Thymus (tissue), 14 donors: ENCODE measurements at places on chromosomes 3 and 15. TPM values are rescaled to one million over a fixed set of nuclear protein-coding genes. Genes with fewer than 3 reads are reported as not detected.
A peak's percentile ranks its signal among the peaks of the same experiment; 100 is the strongest.

GALNT15 gene
- total RNA-seq: 2.6 TPM

EXD1 gene
- total RNA-seq: 0.09 TPM

ZNF80 gene
- 0.09 TPM for total RNA-seq

TMCO5A gene
- not detected for total RNA-seq

OR5K2 gene
- not detected for total RNA-seq

FAM107A gene
- total RNA-seq: 7.9 TPM

SAXO2 gene
- 0.80 TPM for total RNA-seq

ISL2 gene
- total RNA-seq: 0.09 TPM

FGD5 gene
- 2.0 TPM for total RNA-seq

GPR156 gene
- total RNA-seq: 0.42 TPM

CXCR6 gene
- total RNA-seq: 10.4 TPM

CCR2 gene
- 7.3 TPM for total RNA-seq

CEP152 gene
- 9.1 TPM for total RNA-seq

SPRED1 gene
- total RNA-seq: 7.3 TPM

DNA sequence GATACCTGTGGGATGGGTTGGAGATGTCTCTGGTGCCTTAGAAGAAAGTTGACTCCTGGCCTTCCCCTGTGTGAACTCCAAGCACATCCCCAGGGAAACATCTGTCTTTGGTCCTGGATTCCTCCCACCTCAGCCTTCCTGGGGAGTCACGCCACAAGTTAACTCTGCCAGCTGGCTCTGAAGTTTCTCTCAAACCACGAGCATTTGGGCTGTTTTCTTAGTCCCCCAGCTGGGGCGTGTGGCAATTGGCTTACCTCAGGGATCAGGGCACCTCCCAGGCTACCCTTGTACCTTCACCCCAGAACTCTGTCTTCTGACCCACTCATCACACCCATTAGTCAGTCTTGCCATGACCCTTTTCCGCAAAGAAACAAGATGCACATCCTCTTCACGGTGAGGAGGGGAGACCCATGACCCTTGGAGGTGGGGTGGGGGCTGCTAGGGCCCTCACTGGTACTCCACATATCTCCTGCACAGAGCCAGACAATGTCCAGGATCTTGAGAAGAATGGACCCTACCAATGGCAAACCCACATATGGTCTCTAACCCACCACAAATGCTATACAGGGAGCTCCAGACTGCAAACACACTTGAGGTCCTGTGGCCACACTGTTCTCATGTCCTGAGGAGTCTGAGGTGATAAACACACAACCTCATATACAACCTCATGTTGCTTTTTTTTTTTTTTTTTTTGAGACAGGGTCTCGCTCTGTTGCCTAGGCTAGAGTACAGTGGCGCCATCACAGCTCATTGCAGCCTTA lies 3.9 kb downstream of the NEIL1 start:
- peaks cover 20% of the 10 kb centered on the region for H3K36me3 ChIP-seq
- H3K4me3 ChIP-seq: no peak overlapping the region
- H3K27me3 ChIP-seq: peaks cover 23% of the 10 kb centered on the region

DNA sequence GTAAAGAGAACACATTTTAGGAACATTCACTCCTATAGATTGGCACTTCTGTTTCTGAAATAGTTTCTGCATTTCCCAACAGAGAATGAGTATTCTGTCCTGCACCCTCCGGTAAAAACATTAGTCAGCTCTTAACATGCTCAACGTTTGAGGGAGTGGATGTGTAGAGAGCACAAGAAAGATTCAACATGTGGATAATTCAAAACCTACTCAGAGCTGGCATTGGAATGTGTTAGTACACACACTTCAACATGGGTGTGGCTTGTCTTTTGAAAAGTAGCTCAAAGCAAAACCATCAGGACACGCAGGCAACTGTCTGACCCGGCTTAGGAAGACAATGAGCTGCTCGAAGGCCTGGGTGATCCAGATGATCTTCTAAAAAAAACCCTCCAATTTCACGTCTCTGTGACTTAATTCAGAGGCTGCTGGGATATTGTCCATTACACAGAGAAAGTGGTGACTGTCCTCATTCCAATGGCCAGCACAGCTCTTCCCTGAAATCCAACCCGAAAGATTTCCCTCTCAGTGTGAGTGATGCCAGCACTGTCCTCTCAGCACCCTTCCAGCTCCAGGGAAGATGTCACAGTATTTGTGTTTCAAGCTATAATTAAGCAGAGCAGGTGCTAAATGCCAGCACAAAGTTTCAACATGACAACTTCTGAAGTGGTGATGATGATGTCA lies 18.1 kb downstream of the FBN1 start:
- no peaks in the 10 kb centered on the region for H3K27me3 ChIP-seq
- H3K4me3 ChIP-seq: no peak overlapping the region
- no peaks in the 10 kb centered on the region for H3K4me1 ChIP-seq
- no peak for DNase-seq
- H3K27ac ChIP-seq: no peak overlapping the region

DNA sequence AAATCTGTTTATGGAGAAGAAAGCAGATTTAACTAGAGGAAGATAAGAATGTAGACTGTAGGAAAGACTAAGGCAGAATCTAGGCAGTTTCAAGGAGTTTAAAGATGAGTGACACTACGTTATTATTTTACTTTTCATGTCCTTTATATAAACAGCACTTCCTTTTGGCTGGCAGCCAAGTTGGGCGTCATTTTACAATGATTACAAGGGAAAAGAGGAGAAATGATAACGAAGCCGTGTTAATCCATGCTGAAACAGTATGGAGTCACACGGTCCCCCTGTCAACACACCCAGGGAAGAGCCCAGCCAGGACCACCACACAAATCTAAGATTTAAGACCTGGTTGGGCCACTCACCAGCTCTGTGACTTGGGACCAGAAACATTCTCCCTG lies 83.7 kb upstream of the NEO1 start:
- no peak for DNase-seq
- peaks cover 2% of the 10 kb centered on the region for H3K4me1 ChIP-seq
- H3K27me3 ChIP-seq: no peaks in the 10 kb centered on the region
- H3K36me3 ChIP-seq: no peaks in the 10 kb centered on the region
- no peak overlapping the region for H3K4me3 ChIP-seq

GRCh38 chr3:184337399-184337714 lies at the start of gene FAM131A:
Gene FAM131A, plus strand, starts transcription at chr3:184337600. Its CDS starts 31 bp downstream, at chr3:184337631.
- H3K36me3 ChIP-seq: peaks cover 28% of the 10 kb centered on the region
- peaks cover 9% of the 10 kb centered on the region for H3K4me1 ChIP-seq

GRCh38 chr3:15932348-15933300 lies 134.8 kb upstream of the ANKRD28 start:
- no peak overlapping the region for H3K4me3 ChIP-seq
- H3K27ac ChIP-seq: no peak overlapping the region
- H3K4me1 ChIP-seq: no peaks in the 10 kb centered on the region
- no peaks in the 10 kb centered on the region for H3K36me3 ChIP-seq
- no peak for DNase-seq

DNA sequence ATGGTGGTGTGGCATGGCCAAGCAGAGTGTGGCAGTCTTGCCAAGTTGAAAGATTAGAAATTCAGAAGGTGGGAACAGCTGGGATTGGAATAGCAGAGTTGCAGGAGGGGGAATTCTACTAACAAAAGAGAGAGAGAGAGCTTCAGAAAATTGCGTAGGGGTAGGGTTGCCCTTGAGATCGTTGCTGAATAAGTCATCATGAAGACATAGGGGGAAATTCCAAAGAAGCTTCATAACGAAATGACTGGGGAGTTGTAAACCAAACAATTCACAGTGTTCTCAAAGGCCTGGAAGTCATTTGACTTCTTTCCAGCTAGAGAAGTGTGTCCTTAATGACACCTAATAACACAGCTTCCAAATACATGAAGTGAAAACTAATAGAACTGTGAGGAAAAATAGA lies 26.3 kb upstream of the TIPARP start:
- no peak for DNase-seq
- H3K27ac ChIP-seq: no peak overlapping the region
- H3K27me3 ChIP-seq: no peaks in the 10 kb centered on the region
- no peaks in the 10 kb centered on the region for H3K36me3 ChIP-seq

- DNase-seq: peak; percentile 20
- H3K27ac ChIP-seq: no peak overlapping the region
- peak overlapping the region; percentile 37 for H3K4me3 ChIP-seq
- no peaks in the 10 kb centered on the region for H3K27me3 ChIP-seq
- no peaks in the 10 kb centered on the region for H3K36me3 ChIP-seq
- peaks cover 6% of the 10 kb centered on the region for H3K4me1 ChIP-seq
Observed at GRCh38 chr3:117997201-117998049, 1037.2 kb downstream of the IGSF11 start.

GRCh38 chr3:71994203-71994602 lies 209.3 kb upstream of the PROK2 start:
- H3K27ac ChIP-seq: no peak overlapping the region
- H3K4me3 ChIP-seq: no peak overlapping the region
- H3K27me3 ChIP-seq: no peaks in the 10 kb centered on the region
- no peak for DNase-seq
- no peaks in the 10 kb centered on the region for H3K4me1 ChIP-seq
- H3K36me3 ChIP-seq: no peaks in the 10 kb centered on the region

DNA sequence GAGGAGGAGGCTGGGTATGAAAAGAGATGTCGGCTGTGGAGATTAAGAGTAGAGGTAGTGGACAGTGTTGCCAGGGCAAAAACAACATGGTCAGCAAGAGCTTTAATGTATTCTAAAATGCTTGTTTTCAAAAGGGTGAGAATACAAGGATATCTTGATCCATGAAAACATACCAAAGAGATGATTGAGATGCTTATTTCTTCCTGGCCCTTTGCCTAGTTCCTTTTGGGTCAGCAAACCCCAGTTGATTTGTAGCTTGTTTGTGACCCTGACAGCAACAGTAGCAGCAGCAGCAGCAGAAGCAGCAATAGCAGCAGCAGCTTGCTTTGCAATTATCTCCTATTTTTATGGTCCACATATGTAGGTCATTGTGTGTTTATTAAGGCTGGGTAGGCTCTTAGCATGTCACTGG lies 337.3 kb downstream of the LPP start:
- H3K36me3 ChIP-seq: peaks cover 3% of the 10 kb centered on the region
- H3K4me1 ChIP-seq: no peaks in the 10 kb centered on the region

- no peak overlapping the region for H3K27ac ChIP-seq
- no peak overlapping the region for H3K4me3 ChIP-seq
- H3K36me3 ChIP-seq: peaks cover 36% of the 10 kb centered on the region
- H3K4me1 ChIP-seq: no peaks in the 10 kb centered on the region
- H3K27me3 ChIP-seq: no peaks in the 10 kb centered on the region
Observed at GRCh38 chr15:72220687-72221086, 10.3 kb downstream of the PKM start.

DNA sequence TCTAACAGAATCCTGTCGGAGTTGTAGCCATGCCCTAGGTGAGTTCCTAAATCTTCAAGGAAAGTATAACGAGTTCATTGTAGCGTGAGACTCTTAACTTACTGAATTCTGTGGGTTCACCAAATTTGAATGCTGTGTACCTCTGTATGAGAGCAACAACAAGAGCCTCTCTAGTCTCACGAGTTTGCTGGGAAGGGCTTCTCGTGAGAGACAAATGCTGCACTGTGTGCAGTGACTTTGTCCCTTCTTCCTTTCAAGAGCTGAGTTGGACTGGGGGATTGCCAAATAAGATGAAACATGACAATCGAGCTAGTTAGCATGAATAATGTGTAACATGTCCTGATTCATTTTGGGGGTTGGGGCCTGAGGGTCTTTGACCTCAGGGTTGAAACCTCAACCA lies 32.2 kb downstream of the KAT2B start:
- no peaks in the 10 kb centered on the region for H3K27me3 ChIP-seq
- no peak overlapping the region for H3K4me3 ChIP-seq
- no peak overlapping the region for H3K27ac ChIP-seq
- no peaks in the 10 kb centered on the region for H3K4me1 ChIP-seq
- no peak for DNase-seq

- no peak overlapping the region for H3K27ac ChIP-seq
- H3K27me3 ChIP-seq: no peaks in the 10 kb centered on the region
- H3K4me1 ChIP-seq: peaks cover 2% of the 10 kb centered on the region
- no peak for DNase-seq
- H3K4me3 ChIP-seq: no peak overlapping the region
Observed at GRCh38 chr3:42796332-42796885, 7.9 kb downstream of the HIGD1A start.

- DNase-seq: peak; percentile 68
- no peaks in the 10 kb centered on the region for H3K36me3 ChIP-seq
- peaks cover 21% of the 10 kb centered on the region for H3K4me1 ChIP-seq
- H3K4me3 ChIP-seq: no peak overlapping the region
Observed at GRCh38 chr3:128875556-128876120, 3.8 kb upstream of the ACAD9 start.

DNA sequence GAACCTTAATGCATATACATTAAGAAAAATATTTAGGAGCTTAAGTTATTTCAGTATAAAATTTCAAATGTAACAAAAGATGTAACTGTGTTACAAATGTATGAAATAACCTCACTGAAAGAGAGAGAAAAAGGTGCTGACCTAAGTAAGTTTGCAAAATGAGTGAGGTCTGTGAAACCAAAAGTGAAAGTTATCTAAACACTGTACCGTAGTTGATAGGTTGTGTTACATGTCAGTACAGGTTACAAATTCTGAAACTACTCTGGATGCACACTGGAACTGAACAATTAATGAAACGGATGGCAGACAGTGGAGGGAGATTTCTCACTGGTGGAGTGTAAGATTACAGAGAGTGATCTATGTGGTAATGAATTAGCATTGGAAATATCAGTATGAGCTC lies 420.7 kb downstream of the ZNF385D start:
- H3K27ac ChIP-seq: no peak overlapping the region
- H3K4me3 ChIP-seq: no peak overlapping the region
- no peaks in the 10 kb centered on the region for H3K27me3 ChIP-seq
- peak; percentile 5 for DNase-seq
- H3K36me3 ChIP-seq: no peaks in the 10 kb centered on the region

DNA sequence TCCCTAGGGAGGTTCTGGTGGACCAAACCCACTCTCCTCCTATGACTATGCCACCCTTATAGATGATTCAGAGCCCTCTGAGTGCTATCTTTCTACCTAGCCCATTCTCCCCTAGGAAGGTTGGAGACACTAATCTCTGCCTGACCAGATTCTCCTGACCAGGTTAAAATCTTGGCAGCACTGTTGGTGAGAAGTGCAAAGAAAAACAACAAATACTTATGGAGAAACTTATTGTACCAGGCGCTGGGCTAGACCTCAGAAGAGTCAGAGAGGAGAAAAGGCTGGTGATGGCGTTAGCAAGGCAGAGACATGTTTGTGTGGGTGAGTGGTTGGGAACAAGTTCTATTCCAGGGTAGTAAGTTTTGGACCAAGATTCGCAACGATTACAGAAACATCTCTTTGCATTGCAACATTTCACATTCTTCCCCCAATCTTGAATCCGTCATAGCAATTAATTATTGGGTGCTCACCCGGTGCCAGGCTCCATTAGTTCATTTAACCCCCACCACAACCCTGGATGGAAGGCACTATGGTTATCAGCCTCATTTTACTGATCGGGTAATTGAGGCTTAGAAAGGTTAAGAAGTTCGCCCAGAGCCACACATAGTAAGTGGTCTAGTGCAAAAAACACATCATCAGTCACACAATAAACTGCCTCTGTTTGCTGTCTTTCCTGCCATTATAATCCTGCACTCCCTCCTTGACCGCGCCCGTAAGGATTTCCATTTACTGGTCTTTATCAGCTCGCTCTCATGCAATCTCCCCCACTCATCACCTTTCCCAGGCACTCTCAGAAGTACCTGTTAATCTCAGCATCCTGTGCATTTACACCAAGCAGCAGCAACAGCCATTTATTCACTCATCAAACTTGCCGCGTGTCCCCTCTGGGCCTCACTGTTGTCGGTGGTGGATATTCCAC lies 655 bp upstream of the TSPAN3 start:
- H3K4me1 ChIP-seq: peaks cover 11% of the 10 kb centered on the region
- no peaks in the 10 kb centered on the region for H3K36me3 ChIP-seq
- no peak for DNase-seq
- H3K27me3 ChIP-seq: no peaks in the 10 kb centered on the region
- H3K27ac ChIP-seq: no peak overlapping the region
